ENCODE measurements at places on chromosomes 11 and 22.

GRCh38 chr22:50600538-50600937 lies at the start of gene MAPK8IP2:
MAPK8IP2 (plus strand) TSS chr22:50600793; CDS start chr22:50600819, 26 bp downstream.
- DNase-seq, result peak; percentile 78

GRCh38 chr22:28955817-28956216 lies 72.4 kb downstream of the ZNRF3 start:
- DNase-seq, result no peak

DNA sequence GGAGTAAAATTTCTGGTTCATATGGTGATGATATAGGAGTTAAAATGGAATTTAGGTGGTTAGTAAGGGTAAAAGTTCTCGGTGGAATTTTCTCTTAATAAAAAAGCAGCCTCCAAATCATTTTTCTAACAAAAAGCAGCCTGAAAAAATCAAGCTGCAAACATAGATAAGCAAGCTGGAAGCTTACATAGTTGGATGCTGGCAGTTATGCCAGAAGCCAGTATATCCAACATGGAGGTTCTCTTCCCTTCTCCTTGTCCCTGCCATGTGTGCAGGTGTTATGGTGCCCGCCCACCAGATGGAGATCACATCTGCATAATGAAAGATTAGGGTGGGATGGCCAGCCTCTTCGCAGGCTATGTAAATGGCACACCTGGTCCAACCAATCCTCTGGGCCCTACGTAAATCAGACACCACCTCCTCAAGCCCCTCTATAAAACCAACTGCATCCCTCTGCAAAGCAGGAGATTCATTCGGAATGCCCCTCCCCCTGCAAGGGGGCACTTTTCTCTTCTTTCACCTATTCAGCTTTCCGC lies 22.4 kb downstream of the PIWIL3 start:
- DNase-seq, result no peak

DNA sequence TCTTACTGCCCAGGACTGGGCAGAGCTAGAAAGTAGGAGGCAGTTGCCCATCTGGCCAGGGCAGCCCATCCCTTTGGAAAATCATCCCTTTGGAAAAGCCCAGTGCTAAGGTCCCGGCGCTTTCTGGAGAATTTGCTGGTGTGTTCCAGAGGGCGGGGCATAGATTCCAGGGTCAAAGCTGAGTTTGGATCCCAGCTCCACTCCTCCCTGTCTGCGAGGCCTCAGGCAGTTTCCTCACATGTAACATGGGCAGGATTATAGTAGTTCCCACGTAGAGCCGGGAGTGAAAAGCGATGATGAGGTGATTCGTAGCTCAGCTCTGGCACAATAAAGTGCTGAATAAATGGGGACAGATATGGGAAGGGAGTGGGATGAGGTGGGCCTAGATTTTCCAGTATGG lies 31.4 kb upstream of the LRRC10B start:
- DNase-seq, result no peak

GRCh38 chr22:19064354-19065054 lies 57.7 kb downstream of the DGCR2 start:
- DNase-seq, result no peak

GRCh38 chr22:31768422-31769059 lies 14.7 kb downstream of the DEPDC5 start:
- DNase-seq, result no peak

DNA sequence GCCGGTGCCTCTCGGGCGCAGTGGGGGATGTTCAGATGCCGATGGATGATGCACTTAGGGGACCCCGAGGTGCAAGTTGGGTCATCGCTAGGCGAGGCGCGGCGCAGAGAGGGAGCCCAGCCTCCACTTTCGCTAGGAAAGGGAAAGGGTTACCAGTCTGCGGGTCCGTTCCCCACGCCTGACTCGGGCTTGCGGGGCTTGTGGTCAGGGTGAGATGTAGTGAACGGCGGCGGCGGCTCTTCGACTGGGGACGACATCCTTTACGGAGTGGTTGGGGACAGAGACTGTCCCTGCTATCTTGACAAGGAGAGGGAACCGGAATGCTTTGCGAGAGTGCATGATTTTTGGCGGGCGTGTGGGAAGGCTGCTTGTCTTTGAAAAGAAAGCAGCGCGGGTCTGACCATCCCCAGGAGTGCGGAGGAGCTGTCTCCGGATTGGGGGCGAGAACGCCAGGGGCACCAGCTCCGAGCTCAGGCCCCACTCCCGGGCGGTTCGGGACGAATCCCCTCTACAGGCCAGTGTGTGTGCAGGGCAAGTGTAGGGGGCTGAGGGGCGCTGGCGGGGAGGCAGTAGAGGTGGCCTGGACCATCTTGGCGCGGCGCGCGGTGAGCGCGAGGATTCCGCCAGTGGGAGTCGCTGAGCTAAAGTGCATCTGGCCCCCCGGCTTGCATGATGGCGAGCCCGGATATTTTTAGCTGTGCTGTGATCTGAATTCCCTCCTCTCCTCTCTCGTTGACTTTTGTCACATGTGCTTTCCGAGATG lies 1.1 kb downstream of the FAT3 start:
- no peak for DNase-seq

GRCh38 chr11:94424011-94424410 lies 22.8 kb upstream of the GPR83 start:
- DNase-seq, result no peak

- no peak for DNase-seq
Measured at GRCh38 chr11:79049741-79050179, 391.1 kb downstream of the TENM4 start.

- peak; percentile 2 for DNase-seq
Measured at GRCh38 chr11:69371731-69372588, 78.0 kb downstream of the MYEOV start.

DNA sequence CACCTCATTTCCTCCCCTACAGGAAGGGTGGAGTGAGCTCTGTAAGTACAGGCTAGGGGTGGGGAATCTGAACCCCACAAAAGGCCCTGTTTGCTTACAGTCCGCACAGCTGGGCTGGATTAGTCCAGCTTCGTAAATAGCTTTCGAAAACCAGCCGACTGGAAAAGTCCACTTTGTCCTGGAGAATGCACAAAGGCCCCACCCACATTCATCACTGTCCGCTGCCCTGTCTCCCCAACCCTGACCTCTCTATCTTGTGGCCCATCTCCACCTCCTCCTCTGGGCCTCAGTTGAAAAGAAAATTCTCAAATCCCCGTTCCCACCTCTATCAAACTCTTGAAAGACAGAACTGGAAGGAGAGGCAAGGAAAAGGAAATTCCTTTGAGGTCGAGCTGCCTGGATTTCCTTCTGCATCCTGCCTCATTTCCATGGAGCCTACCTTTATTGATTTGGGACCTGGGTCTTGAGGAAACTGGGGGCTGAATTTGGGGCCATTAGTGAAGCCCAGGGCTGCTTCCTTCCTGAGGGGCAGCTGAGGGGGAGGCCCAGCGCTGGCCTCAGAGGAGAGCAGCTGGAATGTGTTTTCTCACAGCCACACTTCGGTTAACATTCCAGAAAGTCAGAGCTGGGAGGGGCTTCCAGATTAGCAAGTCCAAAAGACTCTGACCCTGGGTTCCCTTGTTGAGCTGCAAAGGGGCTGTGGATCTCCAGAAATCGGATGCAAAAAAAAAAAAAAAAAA lies 147.6 kb downstream of the FBXO7 start:
- no peak for DNase-seq

DNA sequence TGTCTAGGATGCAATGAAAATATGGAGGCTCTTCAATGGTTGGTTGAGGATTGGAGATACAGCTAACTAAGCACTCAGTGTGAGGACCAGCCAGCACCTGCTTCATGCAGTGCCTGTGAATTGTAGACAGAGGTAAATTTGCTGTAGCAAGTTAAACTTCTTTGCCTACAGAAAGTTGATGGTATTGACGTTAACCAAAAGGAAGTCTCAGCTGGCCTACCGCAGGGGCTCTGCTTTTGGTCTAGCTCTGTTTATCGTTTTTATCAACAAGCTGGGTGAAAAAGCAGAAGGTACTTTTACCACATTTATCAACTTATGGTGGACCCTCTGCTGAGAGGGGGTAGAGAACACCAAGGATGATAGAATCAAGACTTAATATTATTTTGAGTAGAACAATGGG lies 51.6 kb downstream of the GRAMD1B start:
- no peak for DNase-seq

DNA sequence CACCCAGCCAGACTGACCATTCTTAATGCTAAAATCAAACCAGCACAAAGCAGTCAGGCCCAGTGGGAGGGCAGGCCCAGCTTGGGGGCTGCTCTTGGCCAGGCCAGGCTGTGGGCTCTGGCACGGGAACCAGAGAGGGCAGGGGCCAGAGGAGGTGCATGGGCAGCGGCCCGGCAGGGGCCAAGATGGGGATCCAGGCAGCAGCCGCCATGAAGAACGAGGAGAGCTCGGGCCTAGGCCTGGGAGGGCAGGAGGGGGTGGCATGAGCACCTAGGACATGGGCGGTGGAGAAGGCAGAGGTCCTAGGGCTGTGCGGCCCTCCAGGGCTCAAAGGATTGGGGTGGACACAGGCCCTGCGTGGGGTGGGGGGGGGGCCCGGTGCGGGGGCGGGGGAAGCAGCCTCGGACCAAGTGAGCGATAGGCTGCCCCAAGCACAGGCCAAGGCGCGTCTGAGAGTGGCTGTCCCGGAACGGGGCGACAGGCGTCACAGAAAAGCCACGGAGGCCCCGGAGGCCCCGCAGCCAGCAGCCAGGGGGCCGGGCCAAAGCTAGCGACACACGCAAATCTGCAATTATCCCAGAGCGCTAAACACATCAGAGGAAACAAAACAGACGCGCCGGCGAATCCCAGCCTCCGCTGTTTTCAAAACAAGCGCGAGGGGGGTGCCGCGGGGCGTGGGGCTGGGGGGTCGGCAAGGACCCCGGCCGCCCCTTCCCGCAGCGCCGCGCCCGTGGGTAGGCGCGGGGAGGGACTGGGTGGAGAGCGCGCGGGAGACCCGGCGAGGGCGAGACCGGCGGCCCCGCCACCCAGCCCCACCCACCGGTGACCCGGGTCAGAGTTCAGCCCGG lies 8.3 kb downstream of the PLXNB2 start:
- DNase-seq, result no peak

GRCh38 chr11:1567721-1568100 lies 4.4 kb downstream of the DUSP8 start:
- DNase-seq, result no peak

- no peak for DNase-seq
Measured at GRCh38 chr11:133712051-133712560, 133.2 kb downstream of the SPATA19 start.

DNA sequence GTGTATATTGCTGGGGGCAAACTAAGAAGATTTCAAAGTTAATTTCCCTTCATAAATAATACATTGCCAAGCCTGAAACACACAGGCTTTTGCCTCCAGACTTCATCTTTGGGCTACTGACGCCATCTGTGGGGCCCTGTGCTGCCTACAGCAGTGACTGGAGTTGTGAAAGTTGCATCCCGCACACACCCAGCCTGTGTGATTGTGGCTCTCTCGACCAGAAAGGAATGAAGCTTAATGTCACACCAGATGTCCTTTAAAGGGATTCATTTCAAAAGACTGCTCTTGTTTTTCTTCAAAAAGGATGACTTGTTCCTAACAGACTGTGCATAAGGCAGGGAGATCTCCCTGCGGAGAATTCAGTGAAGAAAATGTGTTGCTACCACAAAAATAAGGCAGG lies 210.5 kb downstream of the FAM181B start:
- no peak for DNase-seq

- DNase-seq, result no peak
Measured at GRCh38 chr11:47992959-47993820, 12.8 kb downstream of the PTPRJ start.

DNA sequence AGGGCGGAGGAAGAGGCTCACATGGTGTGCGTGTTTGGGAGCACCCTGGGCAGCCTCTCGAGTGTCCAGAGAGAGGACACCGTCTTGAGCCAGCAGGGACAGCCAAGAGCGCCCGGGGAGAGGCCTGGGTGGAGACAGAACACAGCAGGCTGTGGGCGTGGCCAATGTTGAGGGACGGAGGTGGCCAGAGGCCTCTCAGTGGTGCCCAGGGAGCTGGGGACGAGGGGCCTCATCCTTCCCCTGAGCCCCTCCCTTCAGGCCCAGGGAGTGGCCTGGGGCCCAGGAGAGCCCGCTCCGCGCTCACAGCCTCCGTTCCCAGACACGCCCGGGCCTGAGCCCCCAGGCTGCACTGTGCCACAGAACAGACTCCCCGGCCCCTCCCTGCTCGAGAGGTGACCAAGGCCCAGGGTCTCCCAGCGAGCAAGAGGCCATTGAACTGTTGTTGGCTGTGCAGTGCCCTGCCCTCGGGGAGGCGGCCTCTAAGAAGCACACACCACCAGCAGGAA lies 48.4 kb downstream of the CDKN1C start:
- DNase-seq, result peak; percentile 76

- DNase-seq, result no peak
Measured at GRCh38 chr11:129277198-129277843, 85.2 kb upstream of the ARHGAP32 start.

GRCh38 chr22:42630901-42631602 lies 9.3 kb downstream of the ATP5MGL start:
- no peak for DNase-seq

- DNase-seq, result peak; percentile 34
Measured at GRCh38 chr11:64742087-64742888, 1.7 kb downstream of the RASGRP2 start.

DNA sequence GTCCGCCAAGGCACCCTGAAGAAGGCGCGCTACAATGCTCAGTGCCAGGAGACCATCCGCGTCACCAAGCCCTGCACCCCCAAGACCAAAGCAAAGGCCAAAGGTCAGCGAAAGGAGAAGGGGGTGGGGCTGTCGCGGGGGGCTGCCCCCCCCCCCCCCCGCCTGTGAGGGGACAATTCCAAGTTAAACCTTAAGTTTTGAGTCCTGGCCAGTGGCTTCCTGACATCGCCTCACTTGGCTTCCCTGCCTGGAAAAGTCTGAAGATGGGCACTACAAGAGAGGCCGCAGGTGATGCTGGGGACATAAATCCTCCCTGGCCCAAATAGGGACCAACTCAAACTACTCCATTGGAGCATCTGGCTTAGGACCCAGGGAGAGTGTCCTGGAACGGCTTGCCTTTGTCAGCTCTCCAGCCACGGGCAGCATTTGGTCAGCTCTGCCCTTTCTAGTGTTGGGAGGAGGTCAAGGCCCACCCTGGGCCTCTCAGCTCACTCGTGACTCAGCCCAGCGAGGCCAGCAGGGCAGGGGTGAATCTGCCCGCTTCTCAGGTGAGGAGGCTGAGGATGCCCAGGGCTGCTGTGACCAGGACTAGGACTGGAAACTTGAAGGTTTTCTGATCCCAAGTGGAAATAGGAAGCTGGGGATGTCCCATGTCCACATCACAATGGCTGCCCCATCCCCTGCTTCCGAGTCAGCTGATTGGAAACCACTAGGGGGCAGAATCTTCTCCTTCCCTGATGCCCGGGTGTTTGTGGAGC lies 1.4 kb downstream of the MDK start:
- peak; percentile 79 for DNase-seq

DNA sequence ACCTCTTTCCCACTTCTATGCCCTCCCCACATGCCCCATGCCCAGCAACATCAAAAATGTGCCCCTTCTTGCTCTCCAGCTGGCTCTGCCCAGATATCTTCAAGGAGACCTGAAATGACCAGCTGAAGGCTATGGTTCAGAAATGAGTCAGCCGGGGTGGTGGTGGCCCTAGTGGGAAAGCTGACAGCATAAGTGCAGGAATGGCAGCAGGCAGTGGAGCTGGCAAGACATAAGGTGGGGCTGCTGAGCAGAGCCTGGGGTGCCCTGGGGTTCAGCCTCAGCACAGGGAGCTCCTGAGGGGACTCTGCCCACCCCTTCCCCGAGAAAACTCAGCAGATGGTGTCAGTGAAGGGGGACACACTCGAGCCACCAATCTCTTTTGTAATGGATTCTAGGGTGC lies 593.4 kb downstream of the BUD13 start:
- DNase-seq, result no peak
